Activated CD8-positive, alpha-beta T cell treated with anti-CD3 and anti-CD28 coated beads, Interleukin-2, amount 10 ng/mL, durations not matched to agents 7 days and 5 days (primary cell): ENCODE measurements at places on chromosomes 16 and 17. TPM values are rescaled to one million over a fixed set of nuclear protein-coding genes. Genes with fewer than 3 reads are reported as not detected.

The DNAAF8 gene
- total RNA-seq: 0.68 TPM

The TNFRSF13B gene
- not detected for total RNA-seq

DNA sequence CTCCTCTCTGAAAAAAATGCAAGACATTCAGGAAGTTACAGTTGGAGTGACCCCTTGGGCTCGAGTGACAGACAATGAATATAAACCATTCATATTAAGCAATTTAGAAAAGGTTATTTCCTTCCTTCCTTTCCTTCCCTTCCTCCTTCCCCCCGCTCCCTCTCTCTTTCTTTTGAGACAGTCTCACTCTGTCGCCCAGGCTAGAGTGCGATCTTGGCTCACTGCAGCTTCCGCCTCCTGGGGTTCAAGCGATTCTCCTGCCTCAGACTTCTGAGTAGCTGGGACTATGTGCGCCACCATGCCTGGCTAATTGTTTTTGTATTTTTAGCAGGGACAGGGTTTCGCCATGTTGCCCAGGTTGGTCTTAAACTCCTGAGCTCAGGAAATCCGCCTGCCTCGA lies 13.2 kb downstream of the PSMD12 start:
- DNase-seq: no peak

DNA sequence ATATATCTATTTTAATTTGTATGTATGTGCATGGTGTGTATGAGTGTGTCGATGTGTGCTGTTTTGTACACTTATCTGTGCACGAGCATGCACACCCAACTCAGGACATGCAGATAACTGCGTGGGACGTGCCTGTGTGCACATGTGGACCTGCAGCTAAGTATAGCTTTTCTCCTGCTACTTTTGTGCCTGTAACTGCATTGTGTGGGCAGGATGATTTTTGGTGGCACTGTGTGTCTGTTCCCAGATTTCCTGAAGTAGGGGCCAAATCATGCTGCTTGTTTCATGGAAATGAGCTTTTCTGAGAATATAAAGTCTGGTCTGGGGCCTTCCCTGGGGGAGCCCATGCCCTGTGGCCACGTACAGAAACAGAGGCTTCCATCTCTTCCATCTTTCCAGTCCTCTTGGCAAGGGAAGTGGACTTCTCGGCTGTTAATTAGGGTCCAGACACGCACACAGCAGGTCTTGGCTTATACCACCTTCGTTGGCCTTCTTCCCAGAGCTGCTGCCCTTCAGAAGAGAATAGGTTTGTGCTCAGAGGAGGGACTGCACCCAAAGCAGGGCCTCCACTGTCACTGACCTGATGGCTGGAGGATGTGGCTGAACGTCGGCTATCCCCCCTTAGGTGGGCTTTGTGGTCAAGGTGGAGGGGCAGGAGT lies 30.2 kb downstream of the SPNS3 start:
- no peak for DNase-seq

The PDILT gene
- total RNA-seq: not detected
